ENCODE measurements at places on chromosomes 7 and 10.

GRCh38 chr7:12670000-12670729, 17.3 kb upstream of the ARL4A start:
- no peak for DNase-seq

DNA sequence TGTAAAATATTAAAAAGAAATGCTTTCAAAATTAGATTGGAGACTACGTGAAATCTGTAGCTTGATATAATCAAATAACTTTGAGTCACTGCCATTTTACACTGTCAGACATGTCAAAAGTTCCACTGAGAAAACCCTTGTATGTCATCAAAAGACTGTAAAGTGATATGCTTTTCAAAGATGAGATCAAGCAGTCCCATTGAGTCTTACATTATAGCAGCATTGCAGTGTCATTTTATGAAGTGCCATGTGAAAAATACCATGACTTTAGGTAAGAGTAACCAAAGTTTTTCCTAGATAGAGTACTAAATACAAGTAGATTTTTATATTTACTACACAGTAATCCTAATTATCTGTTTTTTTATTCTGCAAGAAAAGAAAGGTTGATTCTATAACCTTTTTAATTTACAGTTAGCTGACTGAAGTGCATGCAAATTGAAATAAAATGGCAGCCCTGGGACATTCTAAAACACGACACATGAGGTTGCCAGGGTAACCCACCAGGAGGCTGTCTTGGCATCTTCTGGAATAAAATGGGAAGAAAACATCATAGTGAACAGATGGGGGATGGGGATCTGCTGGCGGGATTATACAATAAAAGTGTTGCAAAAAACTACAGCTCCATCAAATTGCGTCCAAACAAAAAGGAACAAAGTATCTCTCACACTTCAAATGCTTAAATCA, 91.3 kb upstream of the TMEM106B start:
- no peak for DNase-seq

GRCh38 chr10:124956764-124957163, 14.8 kb downstream of the ZRANB1 start:
- no peak for DNase-seq

GRCh38 chr7:29224726-29225125, 30.2 kb downstream of the CHN2 start:
- DNase-seq, result no peak

- DNase-seq, result no peak
These were observed 65.6 kb downstream of the ZEB1 start for GRCh38 chr10:31384589-31384949.

GRCh38 chr10:53025172-53025711, 252.7 kb upstream of the MBL2 start:
- no peak for DNase-seq

GRCh38 chr10:11218395-11218794, 200.7 kb downstream of the CELF2 start:
- no peak for DNase-seq

DNA sequence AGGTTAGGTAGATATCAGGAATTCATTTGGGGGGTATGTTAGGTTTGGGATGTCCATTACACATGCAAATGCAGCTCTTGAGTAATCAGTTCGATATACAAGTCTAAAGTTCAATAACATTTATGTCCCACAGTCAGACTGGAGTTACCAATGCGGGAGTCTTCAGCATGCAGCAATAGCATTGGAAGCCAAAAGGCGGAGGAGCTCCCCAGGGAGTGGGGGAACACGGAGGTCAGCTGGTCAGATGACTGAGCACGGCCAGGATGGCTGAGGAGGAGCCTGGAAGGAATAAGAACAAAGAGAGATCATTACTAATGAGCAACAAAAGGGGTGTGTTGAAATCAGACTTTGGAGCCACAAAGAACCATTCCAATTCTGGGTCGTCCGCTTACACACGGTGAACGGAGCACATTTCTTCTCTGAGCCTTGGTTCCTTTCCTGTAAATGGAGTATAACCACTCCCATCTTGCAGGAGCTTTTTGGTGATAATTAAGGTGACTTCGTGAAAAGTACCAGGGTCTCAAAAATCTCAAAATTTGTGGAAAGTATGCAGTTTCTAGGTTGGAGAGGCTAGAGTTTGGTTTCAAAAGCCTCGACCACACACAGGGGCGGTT, 478 bp upstream of the ZNF22 start:
- DNase-seq, result no peak

- no peak for DNase-seq
These were observed 48.8 kb downstream of the GOLGA7B start for GRCh38 chr10:97898429-97898828.

GRCh38 chr10:5723692-5724091, 39.1 kb downstream of the TASOR2 start:
- DNase-seq, result no peak

DNA sequence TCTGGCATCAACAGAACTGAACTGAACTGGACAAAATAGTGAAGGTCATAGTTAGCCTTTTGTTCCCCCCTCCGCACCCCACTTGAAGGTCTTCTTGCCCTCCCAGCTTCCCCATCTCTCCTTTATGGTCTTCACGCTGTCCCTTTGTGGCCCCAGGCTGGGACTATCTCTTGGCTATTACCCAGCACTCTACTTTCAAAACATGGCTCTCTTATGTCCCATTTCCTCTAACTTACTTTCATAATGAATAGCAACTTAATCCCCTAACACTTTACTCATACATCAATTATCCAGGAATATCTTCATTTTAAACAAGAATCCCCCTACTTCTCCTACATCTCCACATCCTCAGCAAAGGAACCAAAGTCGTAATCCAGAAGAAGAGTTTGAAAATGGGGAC, 135.3 kb upstream of the ITGB1 start:
- DNase-seq, result no peak

DNA sequence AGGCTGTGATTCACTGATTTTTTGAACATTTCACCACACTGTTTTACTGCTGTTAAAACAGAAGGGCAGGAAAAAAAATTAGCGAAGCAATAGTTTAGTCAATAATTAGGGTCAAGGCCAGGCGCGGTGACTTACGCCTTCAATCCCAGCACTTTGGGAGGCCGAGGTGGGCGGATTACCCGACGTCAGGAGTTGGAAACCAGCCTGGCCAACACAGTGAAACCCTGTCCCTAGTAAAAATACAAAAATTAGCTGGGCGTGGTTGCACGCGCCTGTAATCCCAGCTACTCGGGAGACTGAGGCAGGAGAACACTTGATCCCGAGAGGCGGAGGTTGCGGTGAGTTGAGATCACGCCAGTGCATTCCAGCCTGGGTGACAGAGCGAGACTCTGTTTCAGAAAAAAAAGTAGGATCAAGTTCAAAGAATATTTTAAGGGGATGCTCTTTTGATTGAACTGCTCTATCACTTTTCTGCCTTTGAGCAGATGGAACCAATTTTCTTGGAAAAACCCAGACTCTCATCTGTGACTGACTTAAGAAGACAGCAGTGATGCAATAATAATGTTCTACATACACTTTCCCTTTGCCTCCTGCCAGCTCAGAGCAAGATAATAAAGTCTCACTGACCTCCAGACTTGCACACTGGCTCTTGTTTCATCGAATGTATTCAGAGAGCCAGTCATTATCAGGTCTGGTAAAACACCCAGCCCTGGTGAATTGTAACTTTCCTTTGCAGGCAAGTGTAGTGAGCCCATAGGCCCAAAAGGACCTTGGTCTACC, 1.6 kb upstream of the PPA1 start:
- peak; percentile 14 for DNase-seq

GRCh38 chr10:83346266-83346910, 792.9 kb upstream of the GHITM start:
- DNase-seq, result no peak

DNA sequence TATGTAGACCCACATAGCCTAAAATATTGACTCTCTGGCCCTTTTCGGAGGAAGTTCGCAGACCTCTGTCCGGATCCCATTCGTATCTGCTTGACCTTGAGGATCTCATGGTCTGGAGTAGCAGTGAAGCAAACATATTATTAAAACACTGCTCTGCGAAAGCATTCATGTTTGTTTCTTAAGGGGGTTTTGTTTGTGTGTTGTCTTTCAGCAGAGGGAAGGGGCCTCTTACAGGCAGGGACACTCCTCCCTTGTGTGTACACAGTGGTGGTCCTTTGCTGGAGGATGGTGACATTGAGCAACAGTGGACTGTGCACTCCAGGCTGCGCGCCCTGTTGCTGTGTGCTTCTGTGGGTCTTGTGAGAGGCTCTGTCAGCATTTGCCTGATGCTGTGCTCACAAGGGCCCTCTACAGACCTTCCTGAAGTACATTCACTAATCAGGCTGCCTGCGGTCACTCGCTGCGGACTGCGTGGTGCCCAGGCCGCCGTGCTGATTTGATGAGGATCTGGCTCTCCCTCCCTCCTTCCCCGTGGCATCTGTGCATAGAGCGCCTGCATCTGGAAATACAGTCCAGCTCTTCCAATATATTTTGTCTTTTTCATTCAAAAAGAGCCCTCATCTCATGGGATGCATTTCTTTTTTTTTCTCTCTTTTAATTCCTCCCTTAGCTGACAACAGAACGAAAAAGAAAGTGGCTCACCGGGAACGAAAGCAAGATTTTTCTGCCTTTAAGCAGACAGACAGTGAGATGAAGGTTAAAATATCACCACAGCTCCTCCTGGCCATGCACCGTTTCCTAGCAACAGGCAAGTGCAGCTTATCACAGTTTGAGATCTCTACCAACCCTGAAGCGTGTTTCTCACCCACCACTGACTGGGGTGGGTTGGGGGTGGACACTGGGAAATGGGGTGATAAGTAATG, 135.8 kb downstream of the CNNM2 start:
- peak; percentile 75 for DNase-seq

DNA sequence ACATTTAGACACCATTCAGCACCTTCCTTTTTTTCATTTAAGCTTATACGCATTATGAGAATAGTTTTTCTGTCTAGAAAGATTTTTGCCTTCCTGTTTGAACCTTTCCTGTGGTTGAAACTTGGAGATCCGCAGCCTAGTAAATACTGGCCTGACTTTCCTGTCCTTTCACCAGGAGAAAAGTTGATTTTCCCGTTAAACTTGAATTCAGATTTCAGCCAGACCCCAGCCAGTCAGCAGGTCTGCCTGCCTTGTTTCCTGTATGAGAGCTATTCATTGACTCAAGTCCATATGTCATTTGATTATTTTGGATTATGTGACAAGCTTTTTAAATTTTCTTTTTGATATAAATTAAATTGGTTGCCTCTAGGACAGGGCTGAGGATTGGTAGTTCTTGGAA, 71.5 kb downstream of the EVX1 start:
- no peak for DNase-seq

GRCh38 chr10:124263726-124264125, 155.0 kb downstream of the OAT start:
- no peak for DNase-seq

DNA sequence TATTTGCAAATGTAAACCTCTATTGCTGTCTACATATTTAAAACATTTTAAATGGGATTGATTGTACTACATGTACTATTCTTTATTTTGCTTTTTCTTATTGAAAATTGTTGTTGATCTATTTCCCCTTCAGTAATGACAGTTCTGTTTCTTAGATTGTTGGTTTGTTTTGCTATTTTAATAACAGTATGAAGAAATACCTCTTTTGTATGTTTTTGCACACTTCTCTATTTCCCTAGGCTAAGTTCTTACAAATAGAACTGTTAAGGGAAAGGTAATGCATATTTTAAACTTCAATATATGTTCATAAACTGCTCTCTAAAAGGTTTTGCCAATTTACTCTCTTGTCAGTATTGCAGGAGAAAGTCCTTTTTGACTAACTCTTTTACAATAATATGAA, 195.0 kb upstream of the PRPS1L1 start:
- DNase-seq, result no peak

DNA sequence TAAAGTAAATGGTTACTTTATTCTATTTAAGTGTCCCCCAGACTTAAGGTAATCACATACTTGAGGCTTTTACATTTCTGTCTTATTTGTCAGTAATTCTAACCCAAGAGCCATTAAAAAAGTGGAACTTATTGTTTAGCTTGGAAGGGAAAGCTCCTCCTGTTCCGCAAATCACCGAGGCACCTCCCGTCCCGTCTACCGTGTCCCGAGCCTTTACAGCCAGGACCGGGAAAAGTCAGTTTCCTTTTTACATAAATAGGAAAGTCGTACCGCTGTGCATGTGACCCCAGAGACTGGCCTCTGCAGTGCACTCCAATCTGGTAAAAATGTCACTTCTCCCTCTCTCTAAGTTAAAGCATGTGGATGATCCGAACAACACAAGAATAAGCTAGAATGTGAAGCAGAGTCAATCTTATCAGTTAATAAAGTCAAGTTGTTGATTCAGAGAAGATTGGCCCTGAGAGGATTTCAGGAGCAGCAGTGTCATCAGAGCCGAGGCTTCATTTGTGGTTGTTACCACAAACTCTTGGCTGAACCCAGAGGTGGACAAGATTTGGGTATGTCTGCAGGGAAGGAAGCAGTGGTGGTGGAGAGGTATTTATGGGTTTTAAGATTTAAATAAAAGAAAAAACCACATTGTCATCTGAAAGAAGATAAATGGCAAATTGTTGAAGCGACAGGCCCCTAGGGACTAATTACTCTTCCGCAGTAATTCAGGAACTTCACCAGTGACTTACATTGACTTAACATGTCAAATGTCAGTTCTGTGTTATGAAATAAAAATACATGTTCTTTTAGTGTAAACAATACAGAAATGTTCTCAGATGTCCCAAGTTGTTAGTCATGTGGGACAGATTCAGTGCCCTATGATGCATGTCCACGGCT, 316.6 kb upstream of the ZNF32 start:
- DNase-seq, result no peak

GRCh38 chr7:149866779-149867447, 6.9 kb upstream of the ATP6V0E2 start:
- DNase-seq, result no peak

DNA sequence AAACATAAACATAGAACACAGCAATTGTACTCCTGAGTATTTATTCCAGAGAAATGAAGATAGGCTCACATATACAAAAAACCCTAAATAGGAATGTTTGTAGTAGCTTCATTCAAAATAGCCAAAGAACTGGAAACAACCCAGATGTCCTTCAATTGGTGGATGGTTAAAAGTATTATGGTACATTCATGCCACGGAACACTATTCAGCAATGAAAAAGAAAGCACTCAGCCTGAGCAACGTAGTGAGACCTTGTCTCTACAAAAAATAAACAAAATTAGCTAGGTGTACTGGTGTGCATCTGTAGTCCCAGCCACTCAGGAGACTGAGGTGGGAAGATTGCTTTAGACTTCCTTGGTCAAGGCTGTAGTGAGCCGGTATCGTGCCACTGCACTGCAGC, 94.4 kb downstream of the RAPGEF5 start:
- DNase-seq, result no peak

GRCh38 chr10:112214298-112214926, 30.8 kb upstream of the GPAM start:
- DNase-seq, result no peak

Data from activated CD4-positive, alpha-beta T cell treated with anti-CD3 and anti-CD28 coated beads, Interleukin-2, amount 50 U/mL, for 16 hours (primary cell).